ENCODE measurements at places on chromosomes 13 and 19.

GRCh38 chr19:11330127-11330526, 9.3 kb downstream of the RAB3D start:
- no peak for DNase-seq

- no peak for DNase-seq
These were observed 27.7 kb upstream of the EPHX3 start for GRCh38 chr19:15259907-15260306.

- DNase-seq: no peak
These were observed 28.4 kb upstream of the ATP12A start for GRCh38 chr13:24651718-24652345.

DNA sequence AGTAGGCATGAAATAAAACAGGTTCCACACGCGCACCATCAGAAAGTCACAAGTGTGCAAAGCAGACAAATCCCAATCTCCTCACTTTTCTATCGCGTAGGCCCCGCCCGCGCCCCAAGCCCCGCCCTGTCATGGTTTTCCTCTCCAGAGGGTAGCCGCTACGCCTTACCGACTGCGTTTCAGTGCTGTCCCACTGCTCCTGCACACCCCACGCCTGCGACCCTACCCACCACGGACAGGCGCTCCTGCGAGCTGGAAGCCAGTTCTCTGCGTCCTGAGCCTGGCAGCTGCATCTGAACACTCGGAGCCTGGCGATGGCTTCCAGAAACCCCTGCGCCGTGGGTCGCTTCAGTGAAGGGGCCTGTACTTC, 379 bp upstream of the ZNF470 start:
- DNase-seq: no peak

GRCh38 chr13:75226092-75226491, 255.9 kb downstream of the TBC1D4 start:
- no peak for DNase-seq

- DNase-seq: no peak
These were observed 7.8 kb upstream of the NTN5 start for GRCh38 chr19:48680436-48681126.

- no peak for DNase-seq
These were observed 75.3 kb upstream of the GPC6 start for GRCh38 chr13:93151277-93151676.

- no peak for DNase-seq
These were observed 52.5 kb downstream of the KLF5 start for GRCh38 chr13:73111331-73111730.

GRCh38 chr13:112854321-112854720, 114.7 kb upstream of the MCF2L start:
- no peak for DNase-seq

DNA sequence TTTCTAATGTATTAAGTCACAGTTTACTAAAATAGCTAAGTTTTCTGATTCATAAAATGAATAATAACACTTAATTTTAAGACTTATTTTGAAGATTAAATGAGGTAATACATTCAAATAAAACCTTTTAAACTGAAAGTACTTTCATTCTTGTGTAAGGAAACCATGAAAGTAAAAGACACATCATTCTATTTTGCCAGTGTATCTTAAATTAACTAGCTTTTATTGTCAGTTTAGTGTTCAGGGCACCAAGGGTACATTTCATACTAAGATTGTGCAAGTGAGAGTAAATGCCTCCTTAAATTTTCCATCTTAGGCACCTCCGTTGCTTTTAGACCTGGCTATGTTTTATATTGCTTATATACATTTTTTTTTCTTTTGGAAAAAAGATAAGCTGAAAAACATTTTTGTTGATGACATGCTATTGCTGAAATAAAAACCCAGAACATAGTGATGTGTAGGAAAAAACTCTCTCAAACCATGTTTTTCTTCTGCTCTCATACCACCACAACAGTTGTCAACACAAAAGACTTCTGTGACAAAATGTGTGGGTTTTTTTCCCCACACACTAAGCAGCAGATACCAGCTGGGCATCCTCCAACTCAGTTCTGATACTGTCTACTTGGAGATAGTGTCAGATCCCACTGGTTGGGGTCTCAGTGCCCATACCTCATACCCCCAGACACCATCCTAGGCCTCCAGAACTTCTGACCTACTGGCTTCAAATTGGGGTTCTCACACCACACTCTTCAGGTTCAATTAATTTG, 30.7 kb upstream of the LPAR6 start:
- no peak for DNase-seq

DNA sequence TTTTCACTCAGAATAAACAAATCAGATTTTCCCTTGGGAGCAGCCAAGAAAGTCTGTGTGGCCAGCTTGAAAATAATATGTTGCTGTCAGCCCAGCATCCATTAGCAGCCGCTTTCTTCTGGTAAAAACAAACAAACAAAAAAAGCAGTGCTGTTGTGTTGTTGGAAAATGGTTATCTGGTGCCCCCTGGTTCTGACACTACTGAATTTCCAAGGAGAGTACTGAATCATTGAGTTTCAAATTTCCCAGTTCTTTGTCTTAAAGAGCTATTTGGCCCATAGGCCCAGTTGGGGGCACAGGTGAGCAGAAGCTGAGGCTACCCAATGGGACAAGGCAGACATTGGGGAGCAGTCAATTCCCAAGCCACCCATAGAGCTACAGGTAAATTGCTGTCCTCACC, 995.9 kb downstream of the UQCRFS1 start:
- no peak for DNase-seq

DNA sequence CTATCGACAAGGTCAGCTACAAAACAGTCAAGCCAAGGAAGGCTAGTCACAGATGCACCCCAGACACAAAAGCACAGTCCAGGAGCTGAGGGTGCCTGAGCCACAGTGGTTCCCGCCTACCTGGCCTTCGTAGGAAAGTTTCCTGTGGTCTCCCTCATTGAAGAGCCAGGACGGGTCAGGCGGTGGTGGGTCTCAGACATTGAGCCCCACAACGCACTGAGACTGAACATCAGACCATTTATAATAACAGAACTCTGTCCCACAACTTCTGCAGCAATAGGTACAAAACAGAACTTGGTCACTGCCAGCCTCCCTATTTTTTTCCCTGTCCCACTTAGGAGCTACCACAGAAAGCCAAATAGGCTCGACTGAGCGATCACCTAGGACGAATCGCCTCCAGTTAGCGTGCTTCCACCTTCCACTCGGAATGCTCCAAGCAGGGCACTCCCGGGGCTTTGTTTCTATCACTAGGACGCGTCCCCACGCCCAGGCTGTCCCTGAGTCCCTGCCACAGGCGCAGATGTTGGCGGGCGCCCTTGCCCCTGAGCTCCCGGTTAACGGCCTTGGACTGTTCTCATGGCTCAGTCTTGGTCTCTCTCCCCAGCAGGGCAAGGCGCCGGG, 640 bp upstream of the ZNF544 start:
- DNase-seq: no peak

GRCh38 chr13:91323349-91323748, 24.1 kb upstream of the MIR17HG start:
- no peak for DNase-seq

GRCh38 chr19:28980236-28980868, 232.6 kb downstream of the UQCRFS1 start:
- DNase-seq: no peak

GRCh38 chr13:108828086-108828815, 198.8 kb downstream of the MYO16 start:
- DNase-seq: no peak

- DNase-seq: no peak
These were observed 10.4 kb downstream of the DOCK9 start for GRCh38 chr13:98967491-98967890.

GRCh38 chr13:22944378-22944777, 236.4 kb upstream of the SGCG start:
- DNase-seq: no peak

DNA sequence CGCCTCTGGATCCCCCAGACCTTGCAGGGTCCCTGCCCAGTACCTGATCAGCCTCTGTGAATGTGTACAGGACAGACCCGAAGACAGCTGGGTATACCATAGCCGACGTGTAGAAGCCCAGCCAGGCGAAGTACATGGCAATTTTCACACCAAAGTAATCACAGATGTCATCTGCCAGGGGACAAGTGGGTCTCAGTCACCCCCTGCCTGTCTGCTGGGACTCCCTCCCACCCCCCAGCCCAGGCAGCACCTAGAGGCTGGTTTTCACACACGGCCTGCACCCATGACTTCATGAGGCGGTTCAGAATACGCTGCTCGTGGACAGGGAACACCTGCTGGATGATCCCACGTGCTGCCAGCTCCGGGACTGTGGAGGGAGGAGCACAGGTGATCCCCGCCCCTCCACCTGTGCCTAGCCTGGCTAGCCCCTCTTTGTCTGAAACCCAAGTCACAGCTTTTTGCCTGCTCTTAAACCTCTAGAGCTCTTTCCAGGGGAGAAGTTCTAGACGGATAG, 3.6 kb downstream of the ANO8 start:
- peak; percentile 14 for DNase-seq

DNA sequence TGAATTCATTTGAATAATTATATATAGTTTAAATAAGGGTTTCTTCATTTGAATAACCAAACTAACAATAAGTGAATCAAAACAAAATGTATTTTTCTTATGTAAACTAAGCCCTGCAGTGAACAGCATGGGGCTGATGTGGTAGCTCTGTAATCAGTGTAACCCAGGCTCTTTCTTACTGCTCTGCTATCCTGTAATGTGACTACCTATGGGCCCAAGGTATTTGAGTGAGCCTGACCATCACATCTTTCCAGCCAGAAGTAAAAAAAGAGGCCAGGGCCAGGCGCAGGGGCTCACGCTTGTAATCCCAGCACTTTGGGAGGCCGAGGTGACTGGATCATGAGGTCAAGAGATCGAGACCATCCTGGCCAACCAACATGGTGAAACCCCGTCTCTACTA, 494.6 kb downstream of the DCT start:
- no peak for DNase-seq

- DNase-seq: no peak
These were observed 112.8 kb downstream of the NDFIP2 start for GRCh38 chr13:79593641-79594275.

All from NCI-H2107 (cell line).